Uterine smooth muscle cell (primary cell): ENCODE measurements at places on chromosomes 16 and 17. TPM values are rescaled to one million over a fixed set of nuclear protein-coding genes. Genes with fewer than 3 reads are reported as not detected.

SMIM36 gene
- total RNA-seq = not detected in 2 replicates

SLC38A10 gene
- 66.0 and 117 TPM in 2 replicates for total RNA-seq

TBC1D26 gene
- total RNA-seq = under 0.01 TPM in 2 replicates

MEFV gene
- 0.12 TPM in 1 of 2 replicates, not detected in the other for total RNA-seq

TEKT5 gene
- total RNA-seq = not detected in 2 replicates

TBC1D3I gene
- total RNA-seq = 0.33 TPM in 1 of 2 replicates, not detected in the other

HIGD1B gene
- not detected in 2 replicates for total RNA-seq

TMEM220 gene
- total RNA-seq = 2.5 and 3.4 TPM in 2 replicates

NSRP1 gene
- total RNA-seq = 13.4 and 14.6 TPM in 2 replicates

GUCY2D gene
- total RNA-seq = under 0.01 TPM in 2 replicates
